ENCODE measurements at places on chromosomes 7 and 10. TPM values are rescaled to one million over a fixed set of nuclear protein-coding genes. Genes with fewer than 3 reads are reported as not detected.

ARMS2 gene
- not detected for total RNA-seq

NKX2-3 gene
- 0.07 TPM for total RNA-seq

CNNM1 gene
- 0.04 TPM for total RNA-seq

PNLIP gene
- not detected for total RNA-seq

CPXM2 gene
- 9.2 TPM for total RNA-seq

SFTPA1 gene
- not detected for total RNA-seq

CCDC3 gene
- 0.66 TPM for total RNA-seq

ECD gene
- total RNA-seq = 29.9 TPM

PRPS1L1 gene
- total RNA-seq = not detected

TMEM229A gene
- not detected for total RNA-seq

CFTR gene
- total RNA-seq = not detected

MKX gene
- total RNA-seq = not detected

EN2 gene
- total RNA-seq = not detected

MAGI2 gene
- 2.7 TPM for total RNA-seq

MMP21 gene
- 0.07 TPM for total RNA-seq

DGKI gene
- 0.53 TPM for total RNA-seq

BHLHA15 gene
- total RNA-seq = 1.8 TPM

ZNF467 gene
- 2.7 TPM for total RNA-seq

ZFYVE27 gene
- total RNA-seq = 16.0 TPM
